Iris pigment epithelial cell (primary cell): ENCODE measurements at places on chromosomes 4 and X.
A peak's percentile ranks its signal among the peaks of the same experiment; 100 is the strongest.

DNA sequence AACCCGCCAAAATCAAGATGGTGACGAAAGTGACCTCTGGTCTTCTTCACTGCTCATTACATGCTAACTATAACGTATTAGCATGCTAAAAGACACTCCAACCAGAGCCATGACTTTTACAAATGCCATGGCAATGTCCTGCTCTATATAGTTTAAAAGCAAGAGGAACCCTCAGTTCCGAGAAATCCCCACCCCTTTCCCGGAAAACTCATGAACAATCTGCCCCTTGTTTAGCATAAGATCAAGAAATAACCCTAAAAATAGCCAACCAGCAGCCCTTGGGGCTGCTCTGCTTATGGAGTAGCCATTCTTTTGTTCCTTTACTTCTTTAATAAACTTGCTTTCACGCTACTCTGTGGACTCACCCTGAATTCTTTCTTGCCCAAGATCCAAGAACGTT is 463.5 kb upstream of the FAM241A start:
- no peak for DNase-seq

- peak; percentile 85 for DNase-seq
Observed at GRCh38 chr4:168710353-168710946, 213.6 kb downstream of the PALLD start.

DNA sequence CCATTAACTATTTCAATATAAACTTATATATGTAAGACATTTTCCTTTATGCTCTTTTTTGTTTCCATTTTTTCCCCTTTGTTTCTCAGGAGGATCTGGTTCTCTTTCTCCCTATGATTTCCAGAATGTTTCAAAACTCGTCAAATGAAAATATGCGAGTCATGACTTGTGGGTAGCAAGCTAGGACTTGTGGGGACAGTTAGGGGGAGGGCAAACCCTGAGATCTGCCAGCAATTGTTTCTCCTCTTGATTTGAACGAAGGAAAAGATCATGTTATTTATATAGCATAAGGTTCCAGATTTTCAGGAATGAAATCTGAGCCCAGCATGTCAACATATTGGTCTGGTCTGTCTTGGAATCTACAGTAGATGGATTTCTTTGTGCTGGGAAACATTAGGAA is 28.9 kb upstream of the GPC4 start:
- DNase-seq: no peak

- peak; percentile 54 for DNase-seq
Observed at GRCh38 chrX:41317477-41318208, 16.3 kb upstream of the DDX3X start.

- DNase-seq: no peak
Observed at GRCh38 chr4:79864500-79865200, 208.4 kb downstream of the ANTXR2 start.

DNA sequence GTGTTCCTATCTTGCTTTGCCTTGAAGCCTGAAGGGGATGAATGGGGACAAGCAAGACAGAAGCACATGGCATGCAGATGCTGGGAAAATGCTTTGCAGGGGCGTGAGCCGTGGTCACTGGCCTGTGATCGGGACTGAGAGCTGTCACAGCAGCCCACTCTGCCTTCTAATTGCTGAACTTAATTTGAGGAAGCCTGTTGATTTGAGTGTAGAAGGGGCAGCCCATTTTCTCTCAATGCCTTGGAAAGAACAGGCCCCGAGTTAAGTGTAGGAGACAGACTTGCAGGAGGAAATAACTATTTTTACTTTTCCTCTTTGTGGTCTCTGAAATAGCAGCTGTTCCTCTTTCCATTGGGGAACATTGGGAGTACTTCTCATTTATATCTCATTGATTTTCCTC is 26.1 kb upstream of the TBC1D1 start:
- DNase-seq: no peak

DNA sequence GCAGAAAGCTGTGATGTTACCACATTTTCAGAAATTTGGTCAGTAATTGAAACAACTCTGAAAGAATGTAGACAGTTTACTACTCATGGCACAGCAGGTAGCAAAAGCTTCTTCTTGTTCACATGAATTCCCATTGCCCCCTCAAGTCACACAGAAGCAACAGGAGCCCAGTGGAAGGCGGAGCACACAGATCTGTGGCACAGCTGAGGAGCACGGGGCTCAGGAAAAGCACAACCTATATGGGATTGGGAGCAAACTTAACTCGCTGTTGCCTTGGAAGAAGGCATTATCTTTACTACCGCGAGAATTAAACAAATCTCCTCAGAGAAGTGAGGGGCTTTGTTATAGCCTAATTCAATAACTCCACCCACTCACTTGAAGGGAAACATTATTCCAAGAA is 358.5 kb downstream of the SPOCK3 start:
- no peak for DNase-seq

DNA sequence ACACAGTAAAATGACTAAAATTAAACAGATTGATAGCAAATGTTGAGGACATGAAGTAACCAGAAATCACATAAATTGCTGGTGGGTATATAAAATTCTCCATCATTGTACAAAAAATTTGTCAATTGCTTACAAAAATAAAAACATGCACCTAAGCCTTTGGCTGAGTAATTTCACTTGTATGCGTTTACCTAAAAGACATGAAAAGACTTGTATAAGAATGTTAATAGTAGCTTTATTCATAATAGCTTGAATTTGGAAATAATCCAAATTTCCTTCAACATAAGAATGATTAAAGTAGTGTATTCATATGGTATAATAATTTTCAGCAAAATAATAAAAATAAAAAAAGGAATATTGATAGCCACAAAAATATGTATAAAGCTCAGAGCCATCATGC is 37.7 kb downstream of the PDHA2 start:
- no peak for DNase-seq

DNA sequence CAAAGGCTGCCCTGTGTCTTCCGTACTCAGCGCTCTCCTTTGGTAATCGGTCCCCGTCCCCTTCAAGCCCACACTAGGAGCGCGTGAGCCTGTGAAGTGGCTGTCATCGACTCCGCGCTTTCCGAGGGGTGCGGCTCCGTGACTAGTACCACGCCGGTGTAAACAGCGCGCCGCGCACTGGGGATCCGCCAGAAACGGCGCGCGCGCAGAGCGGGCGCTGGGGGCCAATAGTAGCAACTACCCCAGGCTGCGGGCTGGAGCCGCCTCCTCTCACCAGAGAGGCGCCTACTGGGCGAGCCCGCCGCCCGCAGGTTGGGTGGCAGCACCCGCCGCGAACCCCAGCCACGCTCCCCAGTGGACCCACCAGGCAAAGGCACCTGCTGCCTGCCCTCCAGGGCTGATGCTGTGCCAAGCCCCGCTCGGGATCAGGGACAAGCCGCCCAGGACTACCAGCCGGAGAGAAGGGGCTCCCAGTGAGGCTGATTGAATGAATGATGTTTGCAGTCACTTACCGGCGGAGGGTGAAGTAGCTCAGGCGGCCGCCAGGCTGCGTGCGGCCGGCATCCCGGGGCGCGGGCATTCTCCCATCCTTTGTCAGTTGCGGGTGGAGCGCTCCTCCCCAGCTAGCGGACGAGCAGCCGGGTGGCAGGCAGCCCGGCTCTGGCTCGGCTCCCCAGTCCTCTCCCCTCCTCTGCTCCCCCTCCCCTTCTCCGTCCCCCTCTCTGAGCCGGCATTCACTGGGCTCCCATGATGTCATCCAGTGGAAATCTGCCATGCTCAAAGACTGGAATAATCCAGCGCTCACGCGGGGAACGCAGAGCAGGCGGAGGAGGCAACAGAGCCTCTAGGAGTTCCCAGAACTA is 370.3 kb upstream of the SMIM31 start:
- DNase-seq: peak; percentile 39

GRCh38 chr4:124810827-124811226 is 98.3 kb upstream of the ANKRD50 start:
- DNase-seq: no peak

DNA sequence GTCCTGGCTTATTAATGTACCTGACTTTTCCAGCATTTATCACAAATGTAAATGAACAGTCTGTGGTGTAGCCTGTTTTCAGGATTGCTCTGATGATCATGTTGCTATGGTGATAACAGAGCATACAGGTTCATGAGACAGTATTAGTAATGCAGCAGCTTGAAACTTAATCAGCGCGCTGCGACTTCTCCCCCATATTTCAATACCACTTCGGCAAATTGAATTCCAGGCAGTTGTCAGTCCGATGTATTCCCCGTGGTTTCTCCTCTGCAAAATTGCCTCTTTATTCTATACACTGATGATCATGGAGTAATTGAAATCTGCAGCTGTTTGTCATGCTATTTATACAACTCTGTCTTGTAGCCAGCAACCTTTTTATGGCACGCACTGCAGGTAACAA is 239.3 kb downstream of the C4orf33 start:
- DNase-seq: no peak

- no peak for DNase-seq
Observed at GRCh38 chrX:73366696-73367095, 80.2 kb upstream of the CDX4 start.

DNA sequence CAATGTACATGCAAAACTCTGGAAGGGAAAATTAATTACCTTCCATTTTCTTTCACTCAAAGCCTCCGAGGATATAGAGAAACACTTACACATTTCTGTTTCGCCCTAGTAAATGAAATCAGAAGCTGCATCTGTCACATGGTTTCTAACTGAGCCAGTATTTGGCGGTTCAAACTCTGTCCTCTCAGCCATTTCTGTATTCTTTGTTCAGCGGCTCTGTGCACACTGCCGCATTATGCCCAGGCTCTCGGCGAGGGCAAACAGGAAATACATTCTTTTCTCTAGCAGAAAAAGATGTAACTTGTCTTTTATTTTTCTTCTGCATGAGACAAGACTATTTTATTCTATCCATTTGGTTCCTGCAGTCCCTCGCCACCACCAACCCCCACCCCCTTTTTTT is 71.4 kb upstream of the GPM6B start:
- peak; percentile 14 for DNase-seq

DNA sequence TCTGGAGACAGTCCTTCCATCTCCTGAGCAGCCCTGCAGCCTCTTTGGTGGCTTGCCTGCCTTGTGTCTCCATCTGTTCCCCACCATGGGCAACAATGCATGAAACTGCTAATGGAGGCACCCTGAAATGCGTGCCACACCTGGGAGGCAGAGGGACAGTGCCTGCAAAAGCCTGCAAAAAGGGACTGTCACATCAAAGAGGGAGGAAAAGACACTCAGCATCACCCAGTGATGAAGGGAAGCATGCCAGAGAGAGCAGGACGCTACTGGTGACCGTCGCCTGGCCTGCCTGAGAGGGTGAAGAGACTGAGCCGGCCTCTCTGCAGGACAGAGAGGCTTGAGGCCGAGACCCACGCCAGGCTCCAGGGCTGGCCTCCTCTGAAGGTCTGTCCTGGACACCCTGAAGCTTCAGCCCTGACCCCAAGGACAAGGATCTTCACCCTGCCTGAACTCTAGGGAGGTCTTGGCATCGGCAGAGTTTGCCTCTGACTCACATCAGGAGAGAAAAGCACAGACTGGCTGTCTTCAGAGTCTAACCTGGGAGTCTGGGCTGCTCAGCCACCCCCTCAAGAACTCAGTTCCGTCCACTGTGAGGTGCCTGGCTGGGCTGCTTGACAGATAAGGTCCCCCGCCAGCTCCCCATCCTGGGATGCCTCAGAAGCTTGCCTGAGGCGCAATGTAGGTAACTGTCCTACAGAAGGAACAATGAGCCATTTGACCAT is 8.1 kb downstream of the ACSL1 start:
- peak; percentile 36 for DNase-seq

DNA sequence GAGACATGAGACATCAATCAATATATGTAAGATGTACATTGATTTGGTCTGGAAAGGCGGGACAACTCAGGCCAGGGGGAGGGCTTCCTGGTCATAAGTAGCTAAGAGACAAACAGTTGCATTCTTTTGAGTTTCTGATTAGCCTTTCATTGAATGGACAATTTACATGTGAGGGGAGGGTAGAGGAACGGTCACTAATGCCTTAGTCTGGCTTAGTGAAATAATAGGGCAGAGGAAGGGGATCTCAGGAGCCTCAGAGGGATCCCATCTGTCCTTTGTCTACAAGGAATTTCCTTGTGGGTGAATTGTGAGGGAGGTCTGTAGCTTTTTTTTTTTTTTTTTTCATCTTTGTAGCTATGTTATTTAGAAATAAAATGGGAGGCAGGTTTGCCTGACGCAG is 88.3 kb downstream of the GK start:
- DNase-seq: no peak

- DNase-seq: no peak
Observed at GRCh38 chrX:150499240-150499639, 69.2 kb upstream of the MTM1 start.

GRCh38 chr4:101870874-101871273 is 80.3 kb downstream of the BANK1 start:
- no peak for DNase-seq

DNA sequence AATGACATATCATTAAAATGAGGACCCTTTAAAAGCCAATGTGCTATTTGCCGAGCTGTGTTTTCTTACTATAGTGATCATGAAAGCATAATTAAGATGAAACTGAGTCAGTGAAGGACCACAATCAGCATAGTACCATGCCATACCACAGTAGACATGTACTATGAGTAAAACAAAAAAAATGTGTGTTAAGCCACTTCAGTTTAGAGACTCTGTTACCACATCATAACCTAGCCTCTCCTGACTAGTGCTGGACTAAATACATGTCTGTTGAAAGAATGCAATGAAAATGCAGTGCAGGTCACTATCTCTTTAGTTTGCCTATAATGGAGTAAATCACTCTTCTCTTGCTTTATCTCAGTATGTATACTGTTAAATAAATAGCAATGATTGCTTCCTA is 12.3 kb upstream of the DDX53 start:
- DNase-seq: peak; percentile 58

- DNase-seq: no peak
Observed at GRCh38 chr4:88609387-88609786, 17.1 kb downstream of the HERC3 start.

DNA sequence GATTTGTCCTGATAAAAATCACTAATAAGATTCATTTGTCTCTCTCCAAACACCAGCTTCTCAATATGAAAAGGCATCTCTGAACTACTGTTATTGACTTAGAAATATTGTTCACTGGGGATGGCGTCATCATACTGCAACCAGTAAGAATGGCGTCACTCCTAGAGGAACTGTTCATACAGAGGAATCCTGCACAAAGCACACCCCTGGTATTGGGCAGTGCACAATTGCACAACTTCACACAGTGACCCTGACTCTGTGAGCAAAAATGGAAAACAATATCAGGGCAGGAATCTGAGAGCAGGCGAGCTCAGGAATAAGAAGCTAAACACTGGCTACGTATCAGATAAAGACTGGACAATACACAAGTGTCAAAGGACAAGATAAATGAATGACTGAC is 66.7 kb upstream of the PNPLA4 start:
- DNase-seq: no peak
